Activated CD8-positive, alpha-beta memory T cell treated with anti-CD3 and anti-CD28 coated beads, Interleukin-2, amount 50 U/mL, for 48 hours (primary cell): ENCODE measurements at places on chromosomes 2 and 18.

DNA sequence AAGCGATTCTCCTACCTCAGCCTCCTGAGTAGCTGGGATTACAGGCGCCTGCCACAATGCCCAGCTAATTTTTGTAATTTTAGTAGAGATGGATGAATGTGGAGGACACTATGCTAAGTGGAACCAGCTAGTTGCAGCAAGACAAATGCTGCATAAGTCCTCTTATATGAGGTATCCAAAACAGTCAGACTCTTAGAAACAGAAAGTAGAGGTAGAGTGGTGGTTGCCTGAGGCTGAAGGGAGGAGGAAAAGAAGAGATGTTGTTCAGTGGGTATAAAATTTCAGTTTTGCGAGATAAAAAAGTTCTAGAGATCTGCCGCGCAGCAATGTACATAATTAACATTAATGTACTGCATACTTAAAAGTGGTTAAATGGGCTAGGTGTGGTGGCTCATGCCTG lies 145.3 kb upstream of the SPRED2 start:
- DNase-seq, result no peak

- DNase-seq, result no peak
These were observed at the start of gene SIX2 for GRCh38 chr2:45009303-45009927. TSS of gene SIX2 (minus strand) at chr2:45009452. CDS start at chr2:45009110, 342 bp downstream.

GRCh38 chr2:30408961-30409387 lies 38.1 kb upstream of the LCLAT1 start:
- DNase-seq, result no peak

DNA sequence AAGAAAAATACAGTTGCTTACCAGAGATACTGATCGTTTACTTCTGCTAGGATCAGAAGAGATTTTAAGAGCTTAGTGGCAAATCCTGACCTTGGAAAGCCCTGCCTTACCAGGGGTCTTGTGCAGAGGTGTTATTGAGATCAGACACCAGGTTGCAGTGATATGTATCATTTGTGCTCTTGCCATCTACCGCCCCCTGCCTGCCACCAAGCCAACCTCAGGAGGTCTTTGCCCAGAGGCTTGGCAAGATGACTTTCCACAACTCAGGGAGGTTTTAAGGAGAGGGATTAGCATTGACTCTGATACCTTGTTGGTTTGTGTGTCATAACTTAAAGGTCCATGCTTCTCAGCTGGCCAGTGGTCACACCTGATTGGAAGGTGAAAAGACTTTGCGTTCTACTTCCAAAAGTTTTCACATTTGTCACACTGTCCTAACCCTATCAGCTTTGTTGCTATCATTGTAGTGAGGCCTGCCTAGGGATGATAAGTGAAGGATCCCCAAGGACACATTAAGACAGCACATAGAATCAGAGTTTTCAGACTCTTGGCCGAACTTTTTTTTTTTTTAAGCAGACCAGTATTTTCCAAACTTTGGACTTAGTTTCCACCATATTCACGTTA lies 46.2 kb upstream of the MGAT5 start:
- DNase-seq, result peak; percentile 72

GRCh38 chr2:235371018-235371417 lies 122.8 kb upstream of the AGAP1 start:
- no peak for DNase-seq

DNA sequence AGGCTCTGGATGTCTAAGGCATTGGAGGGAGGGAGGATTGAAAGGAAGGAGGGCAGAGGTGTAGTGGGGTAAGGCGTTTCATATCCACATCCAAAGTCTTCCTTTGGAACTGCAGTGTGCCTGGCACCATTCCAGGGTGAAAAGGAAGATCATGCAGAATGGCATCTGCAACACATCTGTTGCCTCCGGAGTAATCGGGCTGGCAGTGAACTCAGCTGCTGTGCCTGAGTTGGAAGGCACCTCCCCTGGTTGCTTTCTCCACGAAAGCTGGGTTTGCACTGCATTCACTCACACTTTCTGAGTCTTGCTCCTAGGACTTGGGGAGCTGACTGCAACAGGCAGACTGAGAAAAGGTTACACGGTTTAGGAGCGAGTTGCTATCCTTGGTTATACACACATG lies 30.3 kb upstream of the SEC11C start:
- DNase-seq, result no peak

GRCh38 chr18:76982038-76982437 lies 150.5 kb downstream of the MBP start:
- DNase-seq, result peak; percentile 28

- DNase-seq, result no peak
These were observed 128.5 kb downstream of the CALCRL start for GRCh38 chr2:187319441-187320108.

DNA sequence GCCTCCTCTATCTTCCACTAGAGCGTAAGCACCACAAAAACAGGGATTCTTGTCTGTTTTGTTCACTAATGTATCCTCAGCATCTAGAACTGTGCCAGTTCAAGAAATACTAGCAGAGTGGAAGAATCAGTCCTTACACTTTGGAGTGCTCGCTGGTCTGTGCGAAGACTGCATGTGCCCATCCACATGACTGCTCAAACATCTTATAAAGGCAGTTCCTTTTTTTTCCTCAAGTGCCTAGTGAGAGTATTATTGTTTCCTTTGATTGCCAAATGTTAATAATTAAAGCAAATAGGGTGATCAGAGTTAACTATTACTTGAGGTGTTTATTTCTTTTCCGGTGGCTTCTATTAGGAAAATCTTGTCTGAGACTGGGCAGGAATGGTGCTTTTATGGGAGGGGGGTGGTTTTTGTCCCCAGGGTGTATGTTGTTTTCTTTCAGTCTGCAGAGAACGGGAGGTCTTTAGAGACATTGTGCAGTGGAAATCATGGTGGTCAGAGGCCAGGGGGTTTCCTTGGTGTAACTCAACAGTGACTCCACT lies 45.6 kb upstream of the ITGB6 start:
- no peak for DNase-seq

DNA sequence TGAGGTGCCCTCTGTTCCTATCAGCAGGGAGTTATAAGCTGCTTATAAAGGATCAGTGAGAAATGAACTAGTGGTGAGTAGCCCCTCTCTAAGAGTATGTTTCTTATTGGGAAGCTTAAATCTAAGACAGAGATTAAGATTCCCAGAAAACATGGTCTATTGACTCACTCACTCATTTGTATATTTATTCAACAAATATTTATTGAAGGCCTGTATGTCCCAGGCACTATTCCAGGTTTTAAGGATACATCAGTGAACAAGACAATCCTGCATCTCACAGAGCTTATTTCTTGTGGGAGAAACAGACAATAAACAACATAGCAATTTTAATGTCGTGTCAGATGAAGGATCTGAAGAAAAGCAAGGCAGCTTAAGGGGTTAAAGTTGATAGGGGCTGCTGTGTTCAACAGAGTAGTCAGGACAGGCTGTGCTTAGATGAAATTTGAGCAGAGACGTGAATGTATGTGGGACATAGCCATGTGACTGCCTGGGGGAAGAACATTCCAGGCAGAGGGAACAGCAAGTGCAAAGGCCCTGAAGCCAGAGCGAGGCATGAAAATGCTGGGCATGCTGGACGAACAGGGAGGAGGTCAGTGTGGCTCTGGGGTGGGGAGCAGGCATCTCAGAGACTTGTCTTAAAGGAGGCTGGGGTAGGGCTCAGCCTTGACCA lies 14.8 kb upstream of the PSD4 start:
- peak; percentile 38 for DNase-seq

- no peak for DNase-seq
These were observed 542.4 kb upstream of the NRP2 start for GRCh38 chr2:205139822-205140463.

DNA sequence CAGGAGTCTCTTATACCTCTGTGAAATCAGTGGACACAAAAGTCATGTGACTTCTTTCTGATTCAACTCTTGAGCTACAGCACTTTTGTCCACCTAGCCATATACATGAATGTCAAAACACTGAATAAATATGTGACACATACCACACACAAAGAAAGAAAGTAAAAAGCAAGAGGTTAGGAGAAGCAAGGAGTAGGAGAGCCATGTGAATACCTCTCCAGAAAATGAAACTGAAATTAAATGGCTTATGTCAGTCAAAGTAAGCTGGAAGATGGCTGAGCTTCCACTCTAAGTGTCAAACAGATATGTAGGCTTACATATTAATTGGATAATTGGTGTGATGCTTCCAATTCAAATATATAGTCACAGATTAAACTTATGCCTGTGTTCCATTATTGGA lies 1050.5 kb downstream of the BCL11A start:
- no peak for DNase-seq
